Smooth muscle cell of the pulmonary artery (primary cell): ENCODE measurements at places on chromosomes 3 and 15. TPM values are rescaled to one million over a fixed set of nuclear protein-coding genes. Genes with fewer than 3 reads are reported as not detected.

The C2CD4B gene
- total RNA-seq, result 0.72 and 0.89 TPM in 2 replicates

The GOLGA8K gene
- 0.36 and 0.46 TPM in 2 replicates for total RNA-seq

The HDC gene
- total RNA-seq, result not detected in 2 replicates

The HYKK gene
- 1.7 and 2.0 TPM in 2 replicates for total RNA-seq

The GPR171 gene
- total RNA-seq, result not detected in 2 replicates

The LTK gene
- total RNA-seq, result 0.07 TPM in 1 of 2 replicates, not detected in the other

The PPARG gene
- 6.9 and 25.3 TPM in 2 replicates for total RNA-seq

The CNTN6 gene
- 0.86 and 1.9 TPM in 2 replicates for total RNA-seq

The PRTG gene
- 0.78 and 1.2 TPM in 2 replicates for total RNA-seq

The SENP8 gene
- 1.9 and 2.3 TPM in 2 replicates for total RNA-seq

The CKMT1A gene
- total RNA-seq, result not detected in 2 replicates

The SIDT1 gene
- total RNA-seq, result 0.20 TPM in 1 of 2 replicates, not detected in the other
